ENCODE measurements at places on chromosomes 13 and 19.

GRCh38 chr13:92677571-92677970 lies 549.0 kb upstream of the GPC6 start:
- no peak for DNase-seq

GRCh38 chr19:6576869-6577475 lies 14.0 kb downstream of the CD70 start:
- no peak for DNase-seq

DNA sequence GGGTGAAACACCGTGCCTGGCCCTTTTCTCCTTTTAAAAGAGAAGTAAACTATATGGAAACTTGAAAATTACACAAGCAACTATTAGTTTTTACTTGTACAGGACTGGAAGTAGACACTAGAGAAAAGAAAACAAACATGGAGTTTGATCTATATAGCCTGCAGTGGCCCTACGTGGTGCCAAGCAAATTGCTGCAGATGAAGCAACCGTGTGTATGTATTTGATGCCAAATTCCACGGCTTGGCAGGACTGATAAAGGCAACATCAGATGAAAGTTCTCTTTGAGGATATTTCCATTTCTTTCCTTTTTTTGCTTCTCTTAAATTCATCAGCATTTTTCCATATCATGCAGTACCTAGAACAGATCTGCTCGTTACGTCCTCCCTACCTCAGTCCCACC lies 49.8 kb downstream of the ATP8A2 start:
- no peak for DNase-seq

DNA sequence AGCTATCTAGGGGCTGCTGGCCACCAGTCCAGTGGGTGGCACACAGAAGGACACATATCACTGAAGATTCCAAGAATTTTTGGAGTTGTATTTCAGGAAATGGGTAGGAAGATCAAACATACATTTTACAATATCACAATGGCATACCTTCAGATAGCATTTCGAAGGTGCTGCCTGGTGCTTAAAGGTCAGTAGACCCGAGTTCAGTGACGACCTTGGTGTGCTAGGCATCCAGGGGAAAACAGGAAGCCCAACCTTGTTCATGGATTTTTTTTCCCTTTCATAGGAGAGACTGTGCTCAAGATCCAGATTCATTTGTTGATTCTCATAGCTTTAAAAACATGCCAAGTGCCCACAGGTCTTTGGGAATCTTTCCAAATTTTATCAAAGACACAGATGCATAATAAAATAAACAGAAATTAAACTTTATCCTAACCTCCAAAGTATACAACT lies 51.0 kb upstream of the RCBTB2 start:
- DNase-seq: no peak

DNA sequence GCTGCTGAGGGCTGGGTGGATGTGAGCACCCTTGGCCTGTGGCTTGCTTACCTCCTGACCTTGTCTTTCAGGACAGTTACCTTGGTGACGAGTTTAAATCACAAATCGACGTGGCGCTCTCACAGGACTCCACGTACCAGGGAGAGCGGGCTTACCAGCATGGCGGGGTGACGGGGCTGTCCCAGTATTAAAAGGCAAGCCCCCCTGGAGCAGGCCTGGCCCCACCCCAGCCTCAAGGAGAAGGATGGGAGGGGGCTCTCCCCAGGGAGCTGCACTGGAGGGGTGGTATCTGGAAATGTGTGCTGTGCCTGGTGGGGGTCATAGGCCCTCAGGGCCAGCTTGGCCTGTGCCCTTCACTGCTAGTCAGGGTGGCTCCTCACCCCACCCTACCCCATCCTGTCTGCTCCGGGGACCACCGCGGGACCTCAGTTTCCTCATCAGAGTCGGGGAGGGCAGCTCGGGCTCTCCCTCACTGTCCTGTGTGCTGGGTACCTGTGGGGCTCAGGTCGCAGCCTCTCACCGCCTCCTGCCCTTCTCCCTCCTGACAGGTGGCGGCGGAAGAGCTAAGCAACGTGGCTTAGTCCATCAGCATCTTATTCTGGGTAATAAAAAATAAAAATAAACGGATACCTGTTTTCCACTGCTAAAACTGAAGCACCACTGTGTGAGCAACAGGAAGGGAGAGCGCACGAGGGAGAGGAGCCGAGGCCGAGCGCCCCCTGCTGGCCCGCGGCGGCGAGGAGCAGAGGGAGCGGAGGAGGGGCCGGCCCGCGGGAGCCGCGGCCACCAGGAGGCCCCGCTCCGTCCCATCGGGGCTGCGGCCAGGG lies 29.8 kb downstream of the CERS1 start:
- peak; percentile 26 for DNase-seq

- DNase-seq: no peak
Measured at GRCh38 chr19:48540110-48540509, 11.9 kb upstream of the SULT2B1 start.

DNA sequence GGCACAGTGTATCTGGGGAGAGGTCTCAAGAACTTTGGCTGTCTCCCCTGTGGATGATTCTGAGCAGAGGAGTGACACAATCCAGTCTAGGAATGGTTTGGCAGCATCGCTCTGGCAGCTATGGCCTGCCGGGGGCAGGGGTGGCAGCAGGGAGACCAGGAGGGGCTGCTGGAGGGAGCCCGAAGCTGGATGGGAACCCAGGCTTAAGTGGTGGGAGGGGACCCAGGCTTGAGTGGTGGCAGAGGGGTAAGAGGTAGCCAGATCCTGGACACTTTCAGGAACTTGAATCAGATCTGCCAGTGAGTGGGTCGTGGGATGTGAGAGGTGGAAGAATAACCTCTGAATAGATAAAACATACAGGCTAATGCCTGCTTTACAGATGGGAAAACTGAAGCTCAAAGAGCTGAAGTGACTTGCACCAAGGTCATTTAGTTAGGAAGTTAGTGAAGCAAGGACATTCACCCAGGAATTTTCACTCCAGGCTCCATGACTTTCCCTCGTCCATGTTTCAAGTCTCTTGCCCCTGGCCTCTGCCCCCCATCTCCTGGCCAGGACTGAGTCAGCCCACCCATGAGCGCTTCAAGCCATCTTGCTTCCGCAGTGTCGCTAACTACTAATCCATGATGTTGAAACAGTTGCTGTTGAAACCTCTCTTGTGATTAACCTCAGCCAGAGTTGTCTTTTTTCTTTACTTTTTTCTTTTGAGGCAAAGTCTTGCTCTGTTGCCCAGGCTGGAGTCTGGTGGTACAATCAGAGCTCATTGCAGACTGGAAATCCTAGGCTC lies 29.9 kb upstream of the C1QTNF9 start:
- no peak for DNase-seq

DNA sequence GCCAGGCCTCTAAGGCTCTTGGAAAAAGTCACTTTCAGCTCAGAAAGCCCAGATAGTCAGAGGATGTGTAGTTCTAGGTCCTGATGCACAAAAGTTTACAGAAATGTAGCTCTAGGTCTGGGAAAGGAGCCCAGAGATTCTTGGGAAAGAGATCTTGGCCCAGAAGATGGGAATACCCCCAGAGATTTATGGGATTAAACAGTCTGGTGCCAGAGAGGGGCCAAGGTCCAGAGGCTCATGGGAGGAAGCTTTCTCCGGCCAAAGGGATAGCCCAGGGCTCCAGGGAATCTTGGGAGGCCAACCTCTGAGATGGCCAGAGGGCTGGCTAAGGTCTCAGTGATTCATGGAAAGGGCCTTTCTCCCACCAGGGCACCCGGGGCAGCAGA lies 15.2 kb downstream of the BCAT2 start:
- DNase-seq: no peak

GRCh38 chr13:75236774-75237173 lies 245.2 kb downstream of the TBC1D4 start:
- no peak for DNase-seq

- DNase-seq: no peak
Measured at GRCh38 chr13:112177450-112178288, 110.7 kb downstream of the SOX1 start.

Data from bone marrow (tissue), 2 donors.